ENCODE measurements at places on chromosomes 11 and 22.

- no peak for DNase-seq
These were observed 29.8 kb downstream of the MICAL3 start for GRCh38 chr22:17994424-17995108.

GRCh38 chr11:1238767-1239595 is 16.1 kb downstream of the MUC5B start:
- DNase-seq: no peak

DNA sequence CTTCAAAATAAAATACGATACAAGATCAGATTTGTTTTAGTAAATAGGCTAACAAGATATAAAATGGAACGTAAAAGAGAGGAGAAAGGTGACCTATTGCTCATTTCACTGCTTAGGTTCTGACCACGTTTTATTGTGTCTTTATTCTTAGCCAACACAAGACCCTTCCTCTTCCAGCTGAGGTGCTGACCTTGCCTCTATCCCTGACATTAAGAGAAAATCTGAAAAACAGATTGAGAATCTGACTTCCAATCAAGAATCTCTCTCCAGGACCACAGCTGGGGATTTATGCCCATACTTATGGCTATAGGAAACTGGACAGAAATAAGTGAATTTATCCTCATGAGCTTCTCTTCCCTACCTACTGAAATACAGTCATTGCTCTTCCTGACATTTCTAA is at the start of gene OR10A5:
TSS of gene OR10A5 (plus strand) at position 301 of the 400 bp plus-strand sequence. CDS start at position 301, 0 bp downstream.
- DNase-seq: no peak

- no peak for DNase-seq
These were observed 48.4 kb upstream of the TSKU start for GRCh38 chr11:76734456-76735420.

GRCh38 chr22:29887358-29887757 is 4.4 kb downstream of the MTMR3 start:
- DNase-seq: no peak

- DNase-seq: peak; percentile 81
These were observed 43.9 kb downstream of the ELFN2 start for GRCh38 chr22:37383341-37383740.

DNA sequence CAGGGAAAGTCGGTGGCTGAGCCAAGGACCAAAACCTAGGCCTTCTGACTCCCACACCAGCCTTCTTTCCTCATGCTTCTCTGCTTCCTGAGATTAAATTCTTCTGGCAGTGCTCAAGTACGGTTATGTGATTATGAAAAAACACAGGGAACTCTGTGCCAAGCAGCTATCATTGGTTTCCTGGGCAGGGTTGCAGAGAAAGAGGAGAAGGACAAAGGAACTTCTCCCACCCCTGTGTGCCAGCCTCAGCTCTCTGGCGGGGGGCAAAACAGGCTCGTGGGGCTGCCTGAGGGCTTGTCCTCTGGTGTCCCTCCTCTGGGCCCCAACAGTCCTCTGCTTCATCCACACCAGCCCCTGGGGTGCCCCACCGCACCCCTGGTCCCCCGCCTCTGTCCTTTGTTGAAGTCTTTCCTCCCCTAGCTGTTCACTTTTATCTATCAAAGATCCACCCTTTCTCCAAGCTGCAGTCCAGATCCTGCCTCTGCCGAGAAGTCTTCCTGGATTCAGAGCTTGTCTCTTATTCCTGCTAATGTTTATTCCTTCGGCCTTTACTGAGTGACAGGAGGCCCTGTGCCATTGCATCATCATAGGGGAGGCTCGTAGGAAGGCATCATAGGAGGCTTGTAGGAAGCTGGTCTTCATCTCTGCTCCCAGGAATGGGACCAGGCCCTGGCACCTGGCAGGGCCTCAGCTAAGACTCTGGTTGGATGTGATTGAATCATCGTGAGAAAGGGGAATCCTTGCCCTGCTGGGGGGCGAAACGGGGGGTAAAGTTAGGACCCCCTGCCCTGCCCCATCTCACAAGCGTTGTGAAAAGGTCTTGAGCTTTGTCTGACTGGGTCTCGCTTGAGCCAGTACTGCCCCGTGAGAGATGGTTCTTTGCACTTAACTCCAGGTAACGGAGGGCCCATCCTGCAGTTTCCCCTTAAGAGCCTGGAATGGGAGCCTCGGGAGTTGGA is 11.5 kb upstream of the FTH1 start:
- no peak for DNase-seq

- no peak for DNase-seq
These were observed 133.7 kb upstream of the LDLRAD3 start for GRCh38 chr11:35810045-35810645.

- no peak for DNase-seq
These were observed 522.6 kb downstream of the MN1 start for GRCh38 chr22:27278946-27279345.

- no peak for DNase-seq
These were observed 117.4 kb upstream of the PARVA start for GRCh38 chr11:12259956-12260355.

DNA sequence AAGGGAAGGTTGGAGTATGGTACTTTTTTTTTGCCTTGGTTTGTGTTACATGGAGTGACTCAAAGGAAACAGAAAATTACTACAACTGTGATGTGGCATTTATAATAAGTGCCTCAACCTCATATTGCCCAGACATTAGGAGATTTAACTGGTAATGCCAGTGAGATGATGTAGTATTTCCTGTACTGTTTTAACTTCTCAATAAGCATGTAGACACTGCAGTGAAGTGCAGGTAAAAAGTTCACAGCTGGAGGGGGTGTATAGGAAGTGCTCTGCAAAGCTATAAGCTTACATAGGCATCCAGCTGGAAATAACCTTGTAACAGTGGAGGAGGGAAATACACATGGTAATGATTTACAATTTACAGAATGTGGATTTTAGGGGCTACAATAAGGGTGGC is 138.2 kb upstream of the MTMR2 start:
- no peak for DNase-seq

DNA sequence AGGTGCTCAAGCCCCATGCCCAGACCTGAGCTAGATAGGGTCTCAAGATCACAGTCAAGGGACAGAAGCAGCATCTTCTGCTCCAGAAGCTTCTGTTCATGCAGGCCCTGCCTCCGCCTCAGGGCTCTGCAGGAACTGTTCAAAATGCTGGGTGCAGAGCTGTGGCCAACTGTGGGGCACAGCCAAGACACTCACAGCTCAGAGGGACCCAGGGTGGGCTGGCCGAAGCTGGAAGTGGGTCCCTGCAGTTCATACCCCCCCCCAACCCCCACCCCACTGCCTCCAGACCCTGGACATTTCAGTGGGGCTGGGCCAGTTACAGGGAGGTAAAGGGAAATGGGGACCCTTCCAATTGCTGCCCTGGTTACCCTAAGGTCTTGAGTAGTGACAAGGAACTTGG is 129.0 kb downstream of the CRYBB2 start:
- no peak for DNase-seq

DNA sequence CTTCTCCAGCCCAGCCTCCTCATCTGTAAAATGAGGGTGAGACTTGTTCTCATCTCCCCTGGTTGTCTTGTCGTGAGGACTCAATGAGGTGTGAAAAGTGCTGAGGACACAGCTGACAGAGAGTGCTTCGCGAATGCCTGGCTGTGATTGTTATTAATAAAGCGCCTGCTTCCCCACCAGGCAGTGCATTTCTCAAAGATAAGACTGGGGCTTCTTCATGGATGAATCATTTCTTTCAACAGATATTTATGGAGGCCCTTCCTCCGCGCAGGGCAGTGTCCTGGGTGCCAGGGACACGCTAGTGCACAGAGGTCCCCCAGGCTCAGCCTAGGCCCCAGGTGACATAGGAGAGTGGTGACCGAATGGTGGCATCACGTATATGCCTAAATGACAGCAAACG is 34.3 kb upstream of the SHISAL1 start:
- no peak for DNase-seq

DNA sequence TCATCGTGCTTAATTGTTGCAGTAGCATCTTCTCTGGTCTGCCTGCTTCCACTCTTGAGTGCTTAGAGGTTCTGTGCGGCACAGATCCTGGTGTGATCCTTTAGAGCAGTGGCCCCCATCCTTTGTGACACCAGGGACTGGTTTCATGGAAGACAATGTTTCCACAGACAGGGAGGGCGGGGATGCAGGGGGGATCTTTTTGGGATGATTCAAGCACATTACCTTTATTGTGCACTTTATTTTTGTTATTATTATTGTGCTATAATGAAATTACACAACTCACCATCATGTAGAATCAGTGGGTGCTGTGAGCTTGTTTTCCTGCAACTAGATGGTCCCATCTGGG is 76.8 kb upstream of the SHANK2 start:
- no peak for DNase-seq

GRCh38 chr22:45023431-45023830 is 13.6 kb upstream of the PHF21B start:
- no peak for DNase-seq

- DNase-seq: no peak
These were observed 1.0 kb downstream of the ST14 start for GRCh38 chr11:130160498-130161155.

DNA sequence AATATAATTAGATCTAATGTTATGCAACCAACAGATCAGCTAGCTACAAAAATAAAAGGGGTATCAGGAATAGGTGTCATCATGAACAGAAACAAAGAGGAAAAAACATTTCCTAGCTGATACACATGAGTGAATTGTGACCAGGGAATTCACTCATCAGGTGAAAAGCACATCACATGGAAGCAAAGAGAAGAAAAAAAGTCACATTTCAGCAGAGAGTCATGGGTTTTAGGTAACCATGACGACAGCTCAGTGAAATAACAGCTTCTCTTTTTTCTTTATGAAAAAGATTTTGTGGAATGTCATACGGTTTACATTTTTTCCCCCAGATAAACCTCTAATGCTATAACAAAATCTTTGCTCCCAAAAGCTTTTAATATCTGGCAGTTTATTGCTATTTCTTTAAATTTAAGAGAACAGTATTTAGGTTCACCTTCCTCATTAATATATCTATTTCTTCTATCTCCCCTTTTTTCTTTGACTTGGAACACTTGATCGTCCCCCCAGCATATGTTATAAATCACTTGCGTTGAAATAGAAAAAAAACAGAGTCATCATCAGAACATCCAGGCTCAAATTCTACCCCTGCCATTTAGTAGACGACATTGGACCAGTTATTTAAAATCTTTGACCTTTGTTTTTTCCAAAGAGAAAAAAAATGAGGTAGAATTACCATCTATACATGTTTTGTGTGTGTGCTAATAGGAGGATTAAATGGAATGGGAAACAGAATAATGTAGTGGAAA is 5.3 kb downstream of the TYR start:
- no peak for DNase-seq

DNA sequence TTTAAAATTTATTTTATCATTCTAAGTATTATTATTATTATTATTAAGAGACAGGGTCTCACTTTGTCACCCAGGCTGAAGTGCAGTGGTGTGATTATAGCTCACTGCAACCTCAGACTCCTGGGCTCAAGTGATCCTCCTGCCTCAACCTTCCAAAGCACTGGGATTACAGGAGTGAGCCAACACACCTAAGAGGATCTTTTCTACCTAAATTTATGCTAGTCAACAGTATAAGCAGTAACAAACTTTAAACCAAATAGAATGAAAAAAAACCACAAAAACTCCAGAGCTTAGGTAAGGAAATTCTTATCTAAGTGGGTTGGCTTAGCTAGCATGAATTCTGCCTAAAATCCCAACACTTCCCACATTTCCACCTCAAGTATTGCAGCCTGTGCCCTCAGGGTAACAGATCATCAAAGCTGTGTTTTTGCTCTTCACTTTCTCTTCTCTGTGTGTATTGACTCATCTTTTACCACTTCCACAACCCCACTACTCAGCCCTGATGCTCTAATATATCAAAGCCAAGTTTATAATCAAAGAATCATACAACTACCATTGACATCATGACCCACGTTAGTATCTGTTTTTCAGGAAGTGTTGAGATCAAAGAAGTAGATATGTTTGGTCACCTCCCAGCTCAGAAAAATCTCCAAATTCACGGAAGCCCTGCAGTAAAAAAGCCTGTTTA is 93.7 kb upstream of the SPON1 start:
- DNase-seq: no peak

DNA sequence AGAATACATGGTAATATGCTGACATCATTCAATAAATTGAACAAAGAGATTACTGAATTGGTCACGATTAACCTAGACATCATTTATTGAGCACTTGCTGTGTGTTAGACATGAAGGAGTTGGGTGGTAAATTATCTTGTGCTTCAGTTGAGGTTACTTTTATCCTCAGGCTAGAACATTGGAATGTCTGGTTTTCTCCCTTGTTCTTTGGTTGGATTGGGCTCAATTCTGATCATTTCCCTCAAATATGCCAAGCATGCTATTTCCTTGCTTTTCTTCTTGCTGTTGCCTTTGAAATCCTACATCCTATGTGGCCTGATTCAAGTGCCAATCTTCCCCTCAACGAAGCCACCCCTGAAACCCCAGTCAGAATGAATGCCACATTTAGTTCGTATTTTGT is 65.8 kb downstream of the DEUP1 start:
- DNase-seq: no peak

DNA sequence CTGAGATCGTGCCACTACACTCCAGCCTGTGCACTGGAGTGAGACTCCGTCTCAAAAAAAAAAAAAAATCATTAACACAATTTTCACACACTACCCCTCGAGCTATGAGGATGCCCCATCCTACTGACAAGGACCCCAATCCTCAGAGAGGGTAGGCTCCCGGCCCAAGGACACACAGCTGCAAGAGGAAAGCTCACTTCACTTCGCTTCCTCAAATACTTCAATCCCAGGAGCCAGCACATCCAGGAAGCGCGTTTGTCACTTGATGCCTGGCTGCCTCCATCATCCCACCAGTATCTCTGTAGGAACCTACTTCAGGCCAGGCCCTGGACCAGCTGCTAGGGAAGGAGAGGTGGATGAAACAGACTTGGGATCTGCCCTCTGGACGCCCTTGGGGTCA is 144.0 kb downstream of the CRYBB2 start:
- DNase-seq: no peak

- DNase-seq: no peak
These were observed 1394.3 kb downstream of the TBC1D22A start for GRCh38 chr22:48156603-48157355.

DNA sequence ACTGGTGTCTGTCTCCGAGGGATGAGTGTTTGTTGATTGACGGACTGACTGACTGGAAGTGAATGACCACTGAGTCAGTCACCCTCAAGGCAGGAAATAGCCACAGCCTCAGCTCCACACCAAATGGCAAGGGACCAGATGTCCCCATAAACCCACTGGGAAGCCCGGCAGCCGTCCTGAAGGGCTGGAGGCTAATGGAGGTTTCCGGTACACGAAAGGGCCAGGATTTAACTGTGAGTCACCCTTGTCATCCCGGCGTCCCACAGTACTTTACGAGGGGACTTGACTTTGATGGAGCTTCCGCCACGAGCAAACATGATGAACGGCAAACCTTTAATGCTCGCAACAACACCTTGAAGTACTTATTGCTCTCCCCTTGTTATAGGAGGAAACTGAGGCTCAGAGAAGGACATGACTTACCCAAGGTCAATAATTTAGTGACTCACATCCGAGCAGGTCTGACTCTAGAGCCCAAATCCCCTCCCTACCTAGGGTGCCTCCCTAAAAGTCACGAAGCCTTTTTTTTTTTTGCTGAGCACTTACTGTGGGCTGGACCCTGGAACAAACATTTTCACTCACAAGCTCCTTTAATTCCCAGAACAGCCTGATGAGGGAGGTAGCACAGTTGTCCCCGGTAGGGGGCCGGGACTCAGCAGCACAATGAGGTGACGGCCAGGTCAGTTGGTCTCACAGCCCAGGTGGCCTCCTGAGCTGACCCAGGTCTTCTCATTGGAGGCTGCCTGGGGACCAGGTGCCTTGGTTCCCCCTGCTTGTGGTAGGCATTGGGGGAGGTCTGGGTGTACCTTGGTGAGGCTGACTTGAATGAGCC is 25.2 kb upstream of the GCAT start:
- DNase-seq: no peak
